CD4-positive, alpha-beta T cell treated with Interleukin-17A for 1 hour (primary cell): ENCODE measurements at places on chromosomes 11 and 22.

- no peak for DNase-seq
These were observed 6.5 kb downstream of the PPFIBP2 start for GRCh38 chr11:7520011-7520942.

- DNase-seq = no peak
These were observed 91.1 kb upstream of the LMO1 start for GRCh38 chr11:8354622-8355415.

DNA sequence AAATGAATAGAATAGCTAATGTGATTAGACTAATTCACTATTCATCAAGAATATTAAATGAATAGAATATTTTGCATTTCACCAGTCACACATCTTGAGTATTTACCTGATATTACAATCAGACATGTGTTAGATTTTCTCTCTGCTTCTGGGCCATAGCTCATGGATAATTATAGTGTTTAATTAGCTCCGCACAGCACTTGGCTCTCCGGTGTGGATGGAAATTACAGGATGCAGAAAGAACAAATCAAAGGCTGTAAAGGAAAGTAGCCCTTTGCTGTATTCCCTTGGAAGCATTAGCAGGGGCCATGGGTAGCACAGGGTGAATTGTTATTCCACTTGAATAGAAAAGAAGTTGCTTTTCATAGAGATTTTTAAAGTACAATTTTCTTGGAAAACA, 320.3 kb upstream of the SORL1-AS1 start:
- DNase-seq = no peak

GRCh38 chr22:35594686-35595085, 22.4 kb downstream of the MB start:
- no peak for DNase-seq

- DNase-seq = no peak
These were observed 31.1 kb downstream of the FADS3 start for GRCh38 chr11:61860054-61860903.

DNA sequence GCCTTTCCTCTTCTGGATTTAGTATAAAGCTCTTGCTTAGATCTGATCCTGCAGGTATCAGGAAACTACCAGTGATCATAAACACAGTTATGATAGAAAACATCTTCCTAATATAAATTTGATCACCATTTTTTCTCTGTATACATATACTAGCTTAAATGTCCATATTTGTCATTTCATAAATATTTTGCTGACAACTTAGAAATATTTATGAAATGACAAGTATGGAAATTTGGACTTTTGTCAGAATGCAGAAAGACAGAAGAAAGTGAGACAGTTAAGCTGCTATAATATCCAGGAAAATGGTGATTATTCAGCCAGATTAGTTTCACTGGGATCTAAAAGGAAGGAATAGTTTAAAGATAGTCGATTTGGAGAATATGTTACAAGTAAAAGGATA, 22.8 kb upstream of the TRIM21 start:
- no peak for DNase-seq
